ENCODE measurements at places on chromosomes 5 and 9.
A peak's percentile ranks its signal among the peaks of the same experiment; 100 is the strongest.

GRCh38 chr5:45385321-45386058 is 310.7 kb downstream of the HCN1 start:
- DNase-seq = no peak

GRCh38 chr5:174751154-174752000 is 27.0 kb downstream of the MSX2 start:
- DNase-seq = peak; percentile 49

DNA sequence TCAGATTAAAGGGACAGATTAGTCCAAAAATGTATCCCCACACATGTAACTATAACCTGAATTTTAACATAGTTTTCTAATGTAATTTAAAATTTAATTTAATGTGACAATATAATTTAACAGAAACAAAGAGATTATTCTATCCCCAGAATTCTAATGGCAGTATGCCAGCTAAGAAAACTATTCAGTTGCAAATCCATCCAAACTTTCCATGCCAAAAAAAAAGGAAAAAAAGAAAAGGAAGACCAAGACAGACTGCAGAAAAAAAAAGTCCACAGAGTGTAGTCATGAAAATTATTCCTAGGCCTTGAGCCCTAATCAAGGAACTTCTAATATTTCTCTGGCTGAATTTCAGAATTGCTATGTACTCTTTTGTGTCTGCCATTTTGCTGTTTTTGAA is 217.6 kb downstream of the CDH18 start:
- no peak for DNase-seq

DNA sequence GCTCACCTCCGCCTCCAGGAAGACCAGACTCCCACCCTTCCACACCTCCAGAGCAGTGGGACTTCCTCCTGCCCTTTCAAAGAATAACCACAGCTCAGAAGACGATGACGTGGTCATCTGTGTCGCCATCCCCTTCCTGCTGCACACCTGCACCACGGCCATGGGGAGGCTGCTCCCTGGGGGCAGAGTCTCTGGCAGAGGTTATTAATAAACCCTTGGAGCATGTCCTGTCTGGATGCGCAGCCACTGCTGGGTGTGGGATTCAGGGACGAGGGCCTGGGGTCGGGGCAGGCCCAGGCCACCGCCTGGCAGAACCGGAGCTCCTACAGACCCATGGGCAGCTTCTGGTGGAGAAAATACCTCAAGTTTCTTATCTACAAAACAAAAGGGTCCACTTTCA is 5.0 kb downstream of the PAEP start:
- peak; percentile 22 for DNase-seq

DNA sequence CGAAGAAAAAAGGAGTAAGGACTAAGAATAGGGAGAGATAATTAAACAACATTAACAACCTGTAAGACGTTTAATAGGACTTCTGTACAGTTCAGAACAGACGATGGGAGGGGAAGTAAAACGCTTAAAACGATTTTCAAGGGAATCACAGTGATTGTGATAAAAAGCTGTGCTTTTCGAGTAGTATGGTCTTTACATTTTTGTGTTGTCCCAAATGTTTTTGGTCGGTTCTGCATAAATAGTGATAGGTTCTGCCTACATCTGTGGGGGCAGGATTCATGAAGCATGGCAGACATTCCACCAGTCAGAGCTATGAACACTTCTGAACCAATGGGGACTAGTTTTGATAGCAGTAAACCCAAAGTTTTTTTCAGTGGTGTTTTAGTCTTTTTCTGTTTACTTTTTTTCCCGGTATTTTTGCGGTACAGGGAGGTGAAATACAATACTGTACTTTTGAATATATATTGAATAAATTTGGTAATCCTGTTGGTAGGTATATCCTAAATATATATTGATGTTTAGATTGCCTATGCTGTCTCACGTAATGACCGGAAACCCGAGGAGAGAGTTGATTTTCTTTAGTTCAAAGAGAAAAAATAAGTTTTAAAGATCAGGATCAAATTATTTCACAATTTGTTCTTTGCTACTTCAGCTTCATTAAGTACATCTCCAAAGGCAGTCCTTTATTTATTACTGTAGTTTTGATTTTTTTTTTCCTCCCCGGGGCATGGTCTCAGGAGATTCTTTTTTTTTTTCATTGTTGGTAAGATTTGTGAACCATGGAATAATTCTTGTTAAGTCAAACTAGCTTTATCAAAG is 1.3 kb downstream of the ERBIN start:
- no peak for DNase-seq

GRCh38 chr5:111124793-111125192 is 32.6 kb downstream of the WDR36 start:
- no peak for DNase-seq

- DNase-seq = peak; percentile 72
Measured at GRCh38 chr5:132385326-132386105, 16.0 kb downstream of the SLC22A5 start.

GRCh38 chr5:8750100-8750499 is 795.8 kb downstream of the SEMA5A start:
- DNase-seq = no peak

DNA sequence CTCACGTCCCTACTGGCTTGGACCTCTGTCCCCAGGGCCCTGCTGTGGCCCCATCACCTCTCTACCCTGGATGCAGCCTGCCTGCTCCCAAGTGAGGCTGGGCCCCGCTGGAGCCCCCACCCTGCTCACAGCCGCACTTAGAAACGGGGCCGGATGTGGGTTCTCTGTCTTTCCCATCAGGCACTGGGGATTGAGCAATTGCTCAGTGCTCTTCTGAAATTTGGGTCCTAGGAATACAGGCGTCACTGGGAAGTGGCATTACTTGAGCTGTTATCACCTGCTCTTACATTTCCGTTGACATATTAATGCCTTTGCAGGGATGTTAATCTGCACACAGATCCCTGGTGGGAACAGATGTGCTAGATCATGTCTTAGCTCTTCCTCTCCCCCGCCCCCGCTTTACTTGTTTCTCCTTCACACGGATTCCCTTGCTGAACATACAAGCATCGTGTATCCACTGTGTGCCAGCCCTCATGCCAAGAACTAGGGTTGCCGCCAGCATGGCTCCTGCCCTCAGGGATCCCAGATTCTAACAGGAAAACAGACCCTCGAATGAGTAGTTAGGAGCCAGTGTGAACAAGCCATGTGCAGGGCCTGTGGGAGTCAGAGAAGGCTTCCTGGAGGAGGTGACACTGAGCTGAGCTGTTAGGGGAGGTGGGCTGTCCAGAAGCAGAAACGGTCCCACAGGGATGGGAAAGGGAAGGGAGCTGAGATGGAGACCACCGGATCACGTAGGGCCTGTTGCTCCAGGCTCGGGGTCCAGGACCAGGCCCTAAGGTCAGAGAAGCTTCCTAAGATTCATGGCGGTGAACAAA is 65.1 kb downstream of the NEK6 start:
- DNase-seq = no peak

DNA sequence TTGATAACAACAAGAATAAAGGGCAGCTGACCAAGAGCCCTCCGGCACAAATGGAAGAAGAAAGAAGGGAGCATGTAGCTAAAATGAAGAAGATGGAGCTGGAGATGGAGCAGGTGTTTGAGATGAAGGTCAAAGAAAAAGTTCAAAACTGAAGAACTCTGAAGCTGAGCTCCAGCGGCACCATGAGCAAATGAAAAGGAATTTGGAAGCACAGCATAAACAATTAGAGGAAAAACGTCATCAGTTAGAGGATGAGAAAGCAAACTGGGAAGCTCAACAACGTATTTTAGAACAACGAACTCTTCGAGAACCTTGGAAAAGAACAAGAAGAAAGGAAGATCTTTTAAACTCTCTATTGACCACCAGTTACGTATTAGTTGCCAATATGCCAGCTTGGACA is 100.9 kb downstream of the GABBR2 start:
- DNase-seq = no peak

DNA sequence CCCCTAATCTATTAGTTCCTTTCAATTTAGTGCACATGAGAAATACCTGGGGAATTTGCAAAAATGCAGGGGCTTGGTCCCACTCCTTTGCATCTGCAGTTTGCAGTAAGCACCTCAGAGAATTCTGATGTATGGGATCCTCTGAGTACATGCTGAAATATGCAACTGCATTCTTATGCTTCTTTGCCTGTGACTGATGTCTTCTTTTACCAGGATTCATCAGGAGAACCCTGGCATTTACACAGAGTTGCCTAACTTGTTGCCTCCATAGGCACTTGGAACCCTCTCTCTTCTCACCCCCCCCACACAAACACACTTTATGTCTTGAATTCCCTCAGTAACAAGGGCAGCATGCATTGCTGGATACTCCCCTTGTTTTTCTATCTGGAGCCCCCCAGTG is 173.1 kb downstream of the KDM4C start:
- DNase-seq = no peak

DNA sequence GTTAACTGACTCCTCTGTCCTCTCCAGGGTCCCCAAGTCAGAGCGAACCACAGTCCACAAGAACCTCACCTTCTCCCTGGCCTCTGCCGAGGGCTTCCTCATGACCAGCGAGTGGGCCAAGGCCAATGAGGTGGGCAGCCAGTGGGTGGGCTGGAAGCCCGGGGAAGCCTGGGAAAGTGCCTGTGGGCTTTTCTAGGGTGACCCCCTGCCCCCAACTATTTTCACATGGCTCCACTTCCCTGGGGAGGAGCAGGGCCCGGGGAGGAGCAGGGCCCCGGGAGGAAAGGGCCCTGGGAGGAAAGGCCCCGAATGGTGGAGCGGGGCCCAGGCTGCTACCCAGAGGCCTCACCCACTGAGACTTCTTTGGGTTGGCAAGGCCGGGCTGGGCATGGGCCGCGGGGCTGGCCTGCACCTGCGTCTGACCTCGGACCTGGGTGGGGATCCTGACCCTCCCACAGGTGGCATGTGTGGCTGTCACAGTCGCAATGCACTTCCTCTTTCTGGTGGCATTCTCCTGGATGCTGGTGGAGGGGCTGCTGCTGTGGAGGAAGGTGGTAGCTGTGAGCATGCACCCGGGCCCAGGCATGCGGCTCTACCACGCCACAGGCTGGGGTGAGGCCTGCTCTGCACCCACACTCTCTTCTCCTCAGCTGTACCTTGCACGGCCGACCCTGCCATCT is 17.9 kb downstream of the ADGRD2 start:
- no peak for DNase-seq

DNA sequence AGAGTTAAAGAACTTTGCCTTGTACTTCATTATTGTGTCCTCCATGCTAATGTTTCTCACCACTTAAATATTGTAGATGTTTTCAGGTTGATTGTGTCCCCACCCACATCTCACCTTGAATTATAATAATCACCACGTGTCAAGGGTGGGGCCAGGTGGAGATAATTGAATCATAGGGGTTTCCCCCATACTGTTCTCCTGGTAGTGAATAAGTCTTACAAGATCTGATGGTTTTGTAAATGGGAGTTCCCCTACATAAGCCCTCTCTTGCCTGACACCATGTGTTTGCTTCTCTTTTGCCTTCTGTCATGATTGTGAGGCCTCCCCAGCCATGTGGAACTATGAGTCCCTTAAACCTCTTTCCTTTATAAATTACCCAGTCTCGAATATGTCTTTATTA is 248.3 kb downstream of the FBXL7 start:
- DNase-seq = no peak

GRCh38 chr5:2755076-2755680 is 3.7 kb upstream of the IRX2 start:
- no peak for DNase-seq

DNA sequence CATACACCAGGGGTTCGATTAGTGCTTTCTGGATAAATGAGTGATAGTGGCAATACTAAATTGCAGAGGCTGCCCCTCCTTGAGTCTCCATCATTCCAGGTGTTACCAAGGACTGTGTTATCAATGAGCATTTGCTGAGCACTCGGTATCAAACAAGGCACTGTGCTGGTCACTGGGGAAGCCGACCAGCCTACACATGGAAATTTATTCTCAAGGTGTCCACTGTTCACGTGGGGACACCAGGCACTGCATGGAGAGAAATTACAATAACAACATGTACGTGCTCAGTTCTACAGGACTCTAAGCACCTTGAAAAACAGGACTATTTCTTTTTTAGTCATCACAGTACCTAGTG is 22.2 kb downstream of the RGS3 start:
- no peak for DNase-seq

DNA sequence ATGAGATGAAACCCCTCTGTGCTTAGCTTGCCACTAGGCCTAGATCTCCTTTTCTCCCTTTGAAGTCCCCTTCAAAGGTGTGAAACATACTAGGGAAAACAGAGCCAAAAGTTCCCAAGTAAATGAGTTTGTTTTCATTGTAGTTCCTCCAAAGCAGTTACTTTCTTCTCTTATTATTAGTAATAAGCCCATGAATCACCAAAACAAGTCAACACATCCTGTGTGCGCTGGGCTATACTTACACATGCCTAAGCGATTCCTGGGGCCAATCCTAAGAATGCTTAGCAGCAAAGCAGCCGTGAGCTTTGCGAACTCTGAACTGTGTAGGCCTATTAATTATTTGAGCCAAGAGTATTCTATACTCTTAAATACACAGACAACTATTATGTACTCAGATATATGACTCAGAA is 7.6 kb downstream of the ENC1 start:
- DNase-seq = no peak

GRCh38 chr9:14155237-14155636 is 158.7 kb downstream of the NFIB start:
- DNase-seq = no peak

GRCh38 chr5:173729079-173729765 is 112.8 kb upstream of the BOD1 start:
- no peak for DNase-seq

GRCh38 chr5:179900711-179901110 is 7.0 kb downstream of the TBC1D9B start:
- no peak for DNase-seq

DNA sequence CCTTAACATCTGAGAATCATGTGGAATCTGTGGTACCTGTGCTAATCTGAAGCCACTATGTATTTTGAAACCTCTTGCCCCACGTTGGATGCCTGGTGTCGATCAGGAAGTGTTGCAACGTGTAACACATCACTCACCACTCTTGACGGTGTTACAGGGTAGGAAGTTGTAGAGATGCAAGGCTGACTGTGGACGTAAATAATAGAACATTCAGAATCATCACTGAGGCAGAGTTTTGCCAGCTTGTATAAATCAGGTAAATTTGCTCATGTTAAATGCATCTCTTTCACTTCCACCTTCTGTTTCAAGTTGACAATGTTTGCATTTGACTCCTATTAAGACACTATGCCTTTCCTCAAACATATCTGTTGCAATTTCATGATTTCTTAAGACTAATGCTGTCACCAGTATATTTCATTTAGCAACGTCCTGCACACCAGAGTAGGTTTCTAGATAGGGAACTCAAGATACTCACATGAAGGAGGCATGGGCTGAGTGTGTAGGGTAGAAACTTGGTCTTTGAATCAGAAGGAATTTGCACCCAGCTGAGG is 38.1 kb downstream of the BASP1 start:
- no peak for DNase-seq

DNA sequence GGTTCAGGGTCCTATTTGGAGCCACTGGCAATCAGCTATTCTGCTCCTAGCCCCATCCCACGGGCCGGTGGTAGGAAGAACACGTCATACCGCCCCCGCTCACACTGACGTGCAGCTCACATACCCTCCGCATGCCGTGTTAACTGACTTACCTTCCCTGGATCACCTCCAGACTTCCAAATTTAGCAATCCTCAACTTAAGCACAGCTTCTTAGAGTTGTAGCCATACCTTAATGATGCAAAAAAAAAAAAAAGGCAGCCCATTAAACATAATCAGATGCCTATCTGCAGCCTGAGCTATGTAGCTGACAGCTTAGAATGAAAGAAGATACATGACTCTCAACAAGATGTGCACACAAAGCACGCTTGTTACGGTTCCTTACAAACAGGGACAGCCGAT is 93.0 kb downstream of the IRX2 start:
- no peak for DNase-seq

GRCh38 chr9:91741522-91741921 is 208.5 kb downstream of the ROR2 start:
- no peak for DNase-seq

Data from D341Med (cell line).